Hindlimb muscle (tissue), 1 donor: ENCODE measurements at places on chromosomes 12 and 14. TPM values are rescaled to one million over a fixed set of nuclear protein-coding genes. Genes with fewer than 3 reads are reported as not detected.
A peak's percentile ranks its signal among the peaks of the same experiment; 100 is the strongest.

Gene CPSF6
- polyA plus RNA-seq, result 51.6 TPM

Gene EML1
- polyA plus RNA-seq, result 43.2 TPM

Gene EGLN3
- 69.6 TPM for polyA plus RNA-seq

DNA sequence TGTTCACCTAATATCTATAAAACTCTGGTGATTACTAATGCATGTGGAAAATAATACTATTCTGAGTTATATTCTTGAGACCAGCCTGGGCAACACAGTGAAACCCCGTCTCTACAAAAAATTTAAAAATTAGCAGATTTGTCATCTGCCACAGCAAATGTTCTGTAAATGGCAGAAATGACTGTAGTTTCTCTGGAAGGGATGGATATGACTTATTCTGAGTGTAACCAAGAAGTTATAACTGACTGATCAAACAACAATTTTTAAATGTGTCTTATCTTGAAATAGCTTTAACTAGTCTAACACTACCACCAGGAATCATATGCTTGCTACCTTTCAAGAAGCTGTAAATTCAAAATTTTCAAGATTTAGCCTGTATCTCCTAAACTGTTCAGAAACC is 88.7 kb downstream of the PLBD1 start:
- no peak for DNase-seq

DNA sequence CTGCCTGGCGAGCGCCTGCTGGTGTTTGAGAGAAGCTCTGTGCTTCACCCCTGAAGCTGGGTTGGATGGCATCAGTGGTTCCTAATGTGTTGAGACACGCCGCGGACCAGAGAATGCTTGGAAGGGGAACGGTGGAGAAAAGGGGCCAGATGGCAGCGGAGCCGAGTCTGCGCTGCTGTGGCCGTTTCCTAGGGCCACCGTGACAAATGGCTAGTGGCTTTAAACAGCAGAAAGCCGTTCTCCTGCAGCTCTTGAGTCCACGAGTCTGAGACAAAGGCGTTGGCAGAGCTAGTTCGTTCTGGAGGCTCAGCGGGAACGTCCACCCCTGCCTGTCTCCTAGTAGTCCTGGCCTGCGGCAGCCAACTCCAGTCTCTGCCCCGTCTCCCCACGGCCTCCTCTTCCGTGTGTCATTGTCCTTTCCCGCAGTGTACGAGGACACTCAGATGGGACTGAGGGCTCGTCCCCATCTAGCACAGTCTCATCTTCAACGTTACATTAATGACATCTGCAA is 103.6 kb downstream of the ADGRD1 start:
- DNase-seq, result no peak

DNA sequence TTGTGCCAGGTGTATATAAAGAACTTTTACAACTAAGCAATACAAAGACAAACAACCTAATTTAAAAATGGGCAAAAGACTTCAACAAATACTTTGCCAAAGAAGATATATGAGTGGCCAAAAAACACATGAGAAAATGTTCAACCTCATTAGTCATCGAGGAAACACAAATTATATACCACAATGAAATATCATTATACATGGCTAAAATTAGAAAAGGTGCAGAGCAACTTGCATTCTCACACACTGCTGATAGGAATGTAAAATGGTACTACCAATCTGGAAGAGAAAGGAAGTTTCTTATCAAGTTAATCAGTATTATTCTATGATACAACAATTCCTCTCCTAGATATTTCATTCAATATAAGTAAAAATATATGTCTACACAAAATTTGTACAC is 131.6 kb upstream of the FRMD6 start:
- no peak for DNase-seq

Gene POTEG
- polyA plus RNA-seq, result not detected

GRCh38 chr12:47087088-47087688 is 7.4 kb upstream of the AMIGO2 start:
- DNase-seq, result no peak

DNA sequence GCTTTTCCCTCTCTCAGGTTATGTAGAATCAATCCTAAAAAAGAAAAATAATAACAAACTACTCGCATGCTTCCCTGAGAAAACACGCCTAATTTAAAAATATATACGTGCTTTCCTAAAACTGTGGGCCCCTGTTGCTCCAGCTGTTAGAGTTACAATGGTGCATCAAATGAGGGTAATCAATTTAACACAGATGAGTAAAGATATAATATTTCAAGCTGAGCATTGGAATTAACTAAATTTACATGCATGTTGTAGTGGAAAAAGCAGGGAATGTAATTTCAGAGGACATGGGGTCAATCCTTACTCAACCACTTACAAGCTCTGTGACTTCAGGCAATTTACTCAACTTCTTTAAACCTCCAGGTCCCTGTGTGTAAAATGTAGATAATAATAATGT is 22.4 kb upstream of the LGR5 start:
- DNase-seq, result no peak

Gene PMCH
- polyA plus RNA-seq, result not detected

GRCh38 chr12:86712425-86712843 is 456.2 kb upstream of the MGAT4C start:
- DNase-seq, result no peak

DNA sequence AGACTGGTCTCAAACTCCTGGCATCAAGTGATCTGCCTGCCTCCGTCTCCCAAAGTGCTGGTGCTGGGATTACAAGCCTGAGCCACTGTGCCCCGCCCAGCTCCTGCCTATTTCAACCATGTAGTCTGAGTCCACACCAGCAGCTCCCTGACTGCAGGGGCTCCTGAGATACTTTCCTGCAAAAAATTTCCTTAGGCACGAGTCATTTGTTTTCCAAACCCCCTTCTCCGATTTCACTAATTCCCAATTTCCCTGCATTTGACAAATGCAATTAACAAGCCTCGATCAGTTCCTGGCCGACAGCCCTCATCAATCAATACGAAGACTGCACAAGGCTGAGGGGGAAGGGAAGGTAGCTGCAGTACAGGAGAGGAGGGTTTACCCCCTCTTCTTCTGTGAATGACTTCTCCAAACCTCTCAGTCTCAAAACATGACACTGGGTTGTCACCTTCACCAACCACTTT is 10.1 kb downstream of the PSMB5 start:
- DNase-seq, result no peak

DNA sequence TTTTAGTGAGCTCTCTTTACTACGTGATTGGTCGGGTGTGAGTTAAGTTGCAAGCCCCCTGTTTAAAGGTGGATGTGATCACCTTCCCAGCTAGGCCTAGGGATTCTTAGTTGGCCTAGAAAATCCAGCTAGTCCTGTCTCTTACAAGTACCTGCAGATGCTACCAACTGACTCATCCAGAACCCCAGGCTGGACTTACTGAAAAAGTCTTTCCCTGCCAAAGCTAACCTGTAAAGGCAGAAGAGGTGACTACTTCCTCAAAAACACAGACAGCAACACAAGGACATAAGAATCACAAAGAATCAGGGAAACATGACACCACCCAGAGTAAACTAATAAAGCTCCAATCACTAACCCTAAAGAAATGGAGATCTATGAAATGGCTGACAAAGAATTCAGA is 39.1 kb upstream of the HIGD1C start:
- no peak for DNase-seq

Gene IPO4
- 33.5 TPM for polyA plus RNA-seq

Gene WDR89
- 10.7 TPM for polyA plus RNA-seq

DNA sequence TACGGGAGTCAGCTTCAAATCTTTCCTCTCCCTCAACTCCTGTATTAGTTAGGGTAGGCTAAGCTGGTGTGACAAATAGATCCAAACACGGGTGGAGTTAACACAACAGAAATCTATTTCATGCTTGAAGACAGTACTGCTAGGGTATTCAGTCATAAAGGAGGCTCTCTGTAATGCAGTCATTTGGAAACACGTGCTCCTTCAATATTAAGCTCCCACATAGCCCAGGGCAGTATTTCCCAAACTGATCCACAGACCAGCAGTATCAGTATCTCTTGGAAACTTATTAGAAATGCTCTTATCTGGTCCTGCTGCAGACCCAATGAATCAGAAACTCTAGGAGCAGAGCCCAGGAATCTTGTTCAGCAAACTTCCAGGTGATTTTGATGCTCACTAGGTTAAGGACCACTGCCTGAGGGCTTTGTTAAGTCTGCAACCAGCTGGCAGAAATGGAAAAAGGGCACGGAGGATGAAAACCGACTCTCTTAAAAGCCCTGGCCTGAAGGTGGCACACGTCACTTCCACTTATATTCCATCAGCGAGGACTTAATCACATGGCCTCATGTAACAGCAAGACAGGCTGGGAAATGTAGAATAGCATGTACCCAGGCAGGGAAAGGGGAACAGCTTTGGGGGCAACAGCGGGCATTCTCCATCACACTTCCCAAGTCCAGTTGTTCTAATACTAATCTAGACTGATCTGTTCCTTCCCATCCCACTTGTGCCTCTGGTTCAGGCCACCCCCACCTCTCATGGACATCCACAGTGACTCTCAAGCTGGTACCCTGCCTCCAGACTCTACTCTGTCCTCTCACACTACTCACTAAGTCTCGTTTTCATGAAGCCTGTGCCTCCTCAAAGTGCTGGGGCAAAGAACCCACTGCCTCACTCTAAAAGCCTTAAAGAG is 38.2 kb upstream of the RIC8B start:
- no peak for DNase-seq

GRCh38 chr12:119060847-119061796 is 79.8 kb downstream of the SRRM4 start:
- peak; percentile 41 for DNase-seq

Gene ANKS1B
- polyA plus RNA-seq, result 2.2 TPM
